ENCODE measurements at places on chromosomes 5 and 9. TPM values are rescaled to one million over a fixed set of nuclear protein-coding genes. Genes with fewer than 3 reads are reported as not detected.

The IL13 gene
- not detected for total RNA-seq

- DNase-seq: no peak
These were observed 202.1 kb downstream of the EBF1 start for GRCh38 chr5:158897444-158898160.

- no peak for DNase-seq
These were observed 174.0 kb downstream of the NR2F1-AS1 start for GRCh38 chr5:93406971-93407401.

DNA sequence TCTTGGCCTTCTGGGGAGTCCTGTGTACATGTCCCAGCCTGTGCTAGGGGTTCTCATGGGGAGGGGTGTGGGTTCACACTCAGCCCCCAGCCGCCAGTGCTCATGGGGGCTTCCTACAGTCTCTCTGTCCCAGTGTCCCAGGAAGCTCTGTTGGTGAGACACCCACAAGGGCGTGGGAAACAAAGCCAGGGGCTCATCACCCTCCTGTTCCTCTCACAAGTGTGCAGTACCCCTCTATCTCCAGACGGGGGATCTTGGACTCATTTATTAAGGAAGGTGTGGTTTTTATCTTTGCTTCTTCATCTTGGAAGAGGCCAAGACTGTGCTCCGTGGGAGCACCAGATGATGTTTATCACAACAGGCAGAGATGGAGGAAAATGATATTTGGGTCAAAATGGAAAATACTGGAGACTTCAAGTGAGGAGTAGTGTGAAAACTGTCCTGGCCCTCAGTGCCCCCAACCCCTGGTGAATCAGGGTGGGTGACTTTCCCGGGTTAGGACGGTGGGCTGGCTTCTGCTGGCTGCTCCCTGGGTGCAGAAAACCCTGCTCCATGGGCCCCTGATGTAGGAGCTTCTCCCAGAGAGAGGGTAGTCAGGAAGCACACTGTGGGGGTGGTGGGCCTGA is 15.2 kb downstream of the TMEM171 start:
- DNase-seq: no peak

- DNase-seq: no peak
These were observed 19.8 kb upstream of the TXNDC8 start for GRCh38 chr9:110357505-110357904.

The TEX48 gene
- total RNA-seq: not detected

The CAMK2A gene
- total RNA-seq: not detected

The USP20 gene
- 32.6 TPM for total RNA-seq

DNA sequence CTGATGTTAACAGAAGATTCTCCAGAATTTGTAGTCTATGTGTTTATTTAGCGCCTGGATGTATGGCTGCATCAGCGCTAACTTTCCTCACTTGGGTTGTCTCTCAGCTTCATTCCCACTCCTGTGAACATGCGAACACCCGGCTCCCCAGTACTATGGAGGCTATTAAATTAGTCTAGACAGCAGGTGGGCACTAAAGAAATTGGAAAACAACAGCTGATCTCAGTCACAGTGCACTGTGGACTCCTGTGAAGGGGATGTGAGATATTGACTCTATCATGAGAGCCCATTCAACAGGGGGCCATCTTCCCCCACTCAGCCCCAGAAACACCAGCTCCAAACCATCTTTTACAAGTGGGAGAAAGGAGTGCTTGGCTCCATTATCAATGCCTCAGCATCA is 471.0 kb downstream of the KDM4C start:
- no peak for DNase-seq

The LCP2 gene
- total RNA-seq: not detected

The THG1L gene
- total RNA-seq: 15.6 TPM

The ABLIM3 gene
- total RNA-seq: 0.64 TPM

DNA sequence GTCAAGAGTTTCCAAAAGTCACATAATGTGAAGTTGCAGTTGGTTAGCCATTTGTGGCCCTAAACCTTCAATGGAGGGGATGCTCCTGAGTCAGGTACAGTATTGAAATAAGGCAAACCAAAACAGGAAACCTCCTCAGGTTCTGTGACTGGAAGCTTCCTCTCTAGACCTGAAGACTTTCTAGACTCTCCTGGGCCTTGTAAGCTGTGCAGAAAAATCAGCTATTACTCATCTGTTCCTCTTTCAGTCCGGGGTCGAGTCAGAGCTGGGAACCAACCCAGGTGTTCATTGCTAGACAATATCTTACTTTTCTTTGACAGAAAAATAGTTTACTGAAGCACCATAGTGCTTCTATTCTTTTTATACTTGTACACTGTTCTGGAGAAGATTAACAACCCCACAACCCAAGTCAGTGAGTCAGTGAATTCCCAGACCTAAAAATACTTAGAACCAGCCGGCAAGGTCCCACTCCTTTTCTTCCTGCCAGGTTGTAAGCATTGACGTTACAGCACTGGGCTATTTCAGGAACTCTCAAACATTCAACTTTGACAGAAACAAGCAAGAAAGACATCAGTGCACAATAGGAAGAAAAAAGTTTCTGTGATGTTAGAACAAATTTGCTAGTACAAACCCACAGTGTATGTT is 47.3 kb downstream of the FSTL4 start:
- DNase-seq: no peak

Measured in osteocyte (in vitro differentiated cells).